ENCODE measurements at places on chromosomes 2 and 18.

GRCh38 chr2:20994130-20994529 is 49.7 kb downstream of the APOB start:
- DNase-seq, result no peak

- DNase-seq, result no peak
These were observed 115.2 kb upstream of the KLHL29 start for GRCh38 chr2:23269747-23270146.

GRCh38 chr2:74596584-74596983 is 42.1 kb downstream of the DOK1 start:
- no peak for DNase-seq

- DNase-seq, result no peak
These were observed 73.6 kb downstream of the ACOXL start for GRCh38 chr2:110805894-110806452.

DNA sequence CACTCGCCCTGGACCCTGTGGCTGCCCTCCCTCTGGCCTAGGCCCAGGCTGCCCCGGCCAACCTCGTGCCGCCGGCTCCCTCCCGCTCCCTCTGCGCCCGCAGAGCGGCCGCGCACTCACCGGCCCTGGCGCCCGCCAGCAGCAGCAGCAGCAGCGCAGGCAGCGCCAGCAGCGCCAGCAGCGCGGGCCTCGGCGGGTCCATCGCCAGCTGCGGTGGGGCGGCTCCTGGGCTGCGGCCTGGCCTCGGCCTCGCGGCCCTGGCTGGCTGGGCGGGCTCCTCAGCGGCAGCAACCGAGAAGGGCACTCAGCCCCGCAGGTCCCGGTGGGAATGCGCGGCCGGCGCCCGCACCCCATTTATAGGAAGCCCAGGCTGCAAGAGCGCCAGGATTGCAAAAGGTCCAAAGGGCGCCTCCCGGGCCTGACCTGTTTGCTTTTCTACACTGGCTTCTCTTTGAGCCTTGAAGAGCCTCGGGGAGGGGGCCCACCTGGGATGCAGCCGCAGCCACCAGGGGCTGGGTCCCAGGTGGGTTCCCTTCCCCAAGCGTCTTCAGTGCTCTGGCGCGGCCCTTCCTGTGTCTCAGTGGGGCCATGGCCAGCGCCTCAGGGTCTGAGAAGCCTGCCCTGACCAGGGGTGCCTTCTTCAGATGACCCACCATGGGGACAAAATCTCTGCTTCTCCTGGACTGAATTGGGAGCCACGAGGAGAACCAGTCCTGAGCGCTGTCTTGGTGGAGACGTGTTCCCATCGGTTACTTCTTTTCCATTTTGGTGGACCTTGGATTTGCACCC is at the start of gene APOB:
APOB (minus strand) TSS at position 330 of the 789 bp plus-strand sequence; CDS start at position 202, 128 bp downstream.
- no peak for DNase-seq

DNA sequence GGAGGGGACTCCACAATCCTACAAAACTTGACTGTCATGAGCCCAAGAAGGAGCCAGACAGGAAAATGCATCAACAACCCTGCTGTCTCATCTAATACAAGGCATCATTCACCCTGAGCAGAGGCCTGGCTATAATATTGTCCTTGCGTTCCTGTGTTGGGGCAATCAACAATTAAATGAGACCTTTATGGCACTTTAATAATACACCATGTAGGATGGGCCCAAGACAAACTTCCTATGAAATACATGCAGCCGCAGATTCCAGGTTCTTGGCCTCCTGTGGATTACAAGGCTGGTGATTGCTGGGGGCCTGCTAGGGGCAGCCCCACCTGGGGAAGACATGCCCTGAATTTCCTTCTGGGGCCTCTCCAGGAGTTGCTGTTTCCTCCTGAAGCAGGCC is 82.8 kb upstream of the PPP1CB start:
- DNase-seq, result no peak
